ENCODE measurements at places on chromosomes 7 and 10.

- DNase-seq: no peak
Observed at GRCh38 chr7:47266799-47267198, 315.1 kb downstream of the TNS3 start.

GRCh38 chr10:34184939-34185386 lies 630.1 kb downstream of the PARD3 start:
- peak; percentile 61 for DNase-seq

- no peak for DNase-seq
Observed at GRCh38 chr7:80078159-80078731, 56.4 kb upstream of the GNAI1 start.

DNA sequence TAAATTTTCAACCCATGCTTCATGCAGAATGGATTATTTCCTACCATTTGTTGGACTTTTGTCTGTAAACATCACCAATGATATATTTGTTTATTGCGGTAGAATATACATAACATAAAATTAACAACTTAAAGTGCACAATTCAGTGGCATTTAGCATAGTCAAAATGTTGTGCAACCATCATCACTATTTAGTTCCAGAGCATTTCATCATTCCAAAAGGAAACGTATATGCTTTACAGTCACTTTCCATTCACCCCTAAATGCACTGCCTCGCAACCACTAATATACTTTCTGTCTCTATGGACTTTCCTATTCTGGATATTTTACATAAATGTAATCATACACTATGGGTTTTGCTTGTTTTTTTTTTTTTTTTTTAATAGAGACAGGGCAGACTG lies 11.4 kb upstream of the ZNF248 start:
- no peak for DNase-seq

- DNase-seq: no peak
Observed at GRCh38 chr7:27116031-27116961, 13.8 kb upstream of the HOXA2 start.

DNA sequence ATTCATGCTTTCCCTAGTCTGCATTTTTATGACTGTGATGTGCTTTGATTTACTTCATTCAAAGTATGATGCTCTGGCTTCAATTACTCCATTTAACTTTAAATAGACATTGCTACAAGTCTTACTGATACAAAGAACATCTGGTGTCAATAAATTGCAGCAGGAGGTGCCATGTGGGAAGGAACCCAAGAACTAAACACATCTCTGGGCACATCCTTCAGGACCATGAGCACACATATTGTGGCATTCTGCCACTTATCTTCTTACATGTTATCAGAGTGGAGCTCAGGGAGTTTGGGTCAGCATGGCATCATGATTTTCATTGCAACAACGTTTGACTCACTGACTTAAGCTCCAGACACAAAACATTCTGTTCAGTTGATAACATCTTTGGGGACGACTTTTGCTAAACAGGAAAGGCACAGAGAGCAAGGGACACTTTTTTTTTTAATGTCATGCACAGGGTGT lies 227.0 kb downstream of the DKK1 start:
- no peak for DNase-seq

- DNase-seq: no peak
Observed at GRCh38 chr10:37474645-37475044, 349.2 kb downstream of the ANKRD30A start.

- no peak for DNase-seq
Observed at GRCh38 chr7:155003092-155003375, at the start of gene PAXIP1. Gene PAXIP1, minus strand, starts transcription at chr7:155003124. Its CDS starts 195 bp downstream, at chr7:155002929.

- no peak for DNase-seq
Observed at GRCh38 chr7:8263048-8263447, 1.1 kb upstream of the ICA1 start.

GRCh38 chr7:121049897-121050296 lies 61.4 kb downstream of the CPED1 start:
- no peak for DNase-seq

- DNase-seq: no peak
Observed at GRCh38 chr10:30494558-30494957, 60.6 kb downstream of the MAP3K8 start.

DNA sequence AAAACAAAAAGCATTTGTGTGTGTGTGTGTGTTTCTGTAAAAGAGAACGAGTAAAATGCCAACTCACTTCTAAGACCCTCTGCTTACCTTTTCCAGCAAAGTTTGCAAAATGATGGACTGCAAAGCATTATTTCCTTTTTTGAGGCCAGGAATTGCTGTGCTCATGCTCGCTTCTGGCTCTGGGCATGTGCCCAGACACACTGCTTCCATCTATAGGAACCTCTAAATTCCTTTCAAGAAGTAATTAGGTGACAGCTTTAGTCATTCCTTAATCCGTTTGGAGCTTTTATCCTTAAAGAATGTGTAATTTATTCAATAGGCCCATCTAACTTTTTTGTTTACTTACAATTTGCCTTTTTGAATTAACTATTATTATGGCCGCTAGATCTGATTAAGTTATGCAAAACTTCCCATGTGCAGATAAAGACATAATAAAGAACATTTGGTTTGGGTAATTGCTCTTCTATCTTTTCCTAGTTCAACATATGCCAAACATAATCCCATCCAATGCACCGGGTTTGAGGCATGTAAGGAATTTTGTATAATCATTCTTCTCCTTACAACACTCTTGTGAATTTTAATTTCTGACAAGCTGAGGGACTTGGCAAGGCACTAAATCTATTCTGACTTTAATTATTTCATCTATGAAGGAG lies 34.7 kb downstream of the A1CF start:
- no peak for DNase-seq

Measured in LNCaP clone FGC (cell line).